Central memory CD8-positive, alpha-beta T cell (primary cell): ENCODE measurements at places on chromosomes 16 and 17.

GRCh38 chr17:33640629-33641028, 347.5 kb upstream of the ASIC2 start:
- H3K27ac ChIP-seq, result no peak overlapping the region
- H3K36me3 ChIP-seq, result no peaks in the 10 kb centered on the region
- H3K27me3 ChIP-seq, result peaks cover 26% of the 10 kb centered on the region

DNA sequence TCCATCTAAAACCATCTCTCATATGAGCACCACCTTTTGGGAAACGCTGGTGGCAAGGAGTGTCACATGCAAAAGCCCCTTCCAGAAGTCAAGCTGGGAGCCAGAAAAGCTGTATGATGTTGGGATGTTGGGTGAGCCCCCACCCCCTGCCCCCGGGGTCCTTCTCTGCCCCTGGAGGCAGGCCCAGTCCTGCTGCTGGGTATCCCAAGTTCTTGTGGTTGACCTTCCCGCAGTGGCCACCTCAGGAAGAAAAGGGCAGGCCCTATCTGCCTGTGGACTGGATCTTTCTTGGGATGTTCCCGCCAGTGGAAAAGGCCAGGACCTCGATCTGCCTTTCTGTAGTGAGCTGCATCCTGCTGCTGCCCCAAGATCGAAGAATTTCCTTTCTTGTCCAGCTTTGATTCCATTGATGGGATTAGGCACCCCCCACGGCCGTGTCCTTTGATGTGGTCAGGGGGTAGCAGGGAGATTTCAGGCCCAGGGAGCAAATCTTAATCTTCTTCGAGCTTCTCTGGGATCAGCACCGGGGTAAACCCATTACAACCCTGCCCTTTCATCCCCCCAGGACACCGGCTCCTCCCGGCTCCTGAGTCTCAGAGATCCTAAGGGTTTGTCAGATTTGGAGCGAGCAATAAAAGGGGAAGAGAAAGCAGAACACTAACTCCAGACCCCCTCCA, 165.6 kb downstream of the RAB11FIP4 start:
- H3K4me1 ChIP-seq, result no peaks in the 10 kb centered on the region
- no peak for DNase-seq
- peak overlapping the region; percentile 71 for H3K4me3 ChIP-seq
- H3K36me3 ChIP-seq, result peaks cover 1% of the 10 kb centered on the region

GRCh38 chr16:54286090-54286365, 559 bp downstream of the IRX3 start:
- H3K27ac ChIP-seq, result no peak overlapping the region
- DNase-seq, result no peak
- H3K36me3 ChIP-seq, result peaks cover 2% of the 10 kb centered on the region

DNA sequence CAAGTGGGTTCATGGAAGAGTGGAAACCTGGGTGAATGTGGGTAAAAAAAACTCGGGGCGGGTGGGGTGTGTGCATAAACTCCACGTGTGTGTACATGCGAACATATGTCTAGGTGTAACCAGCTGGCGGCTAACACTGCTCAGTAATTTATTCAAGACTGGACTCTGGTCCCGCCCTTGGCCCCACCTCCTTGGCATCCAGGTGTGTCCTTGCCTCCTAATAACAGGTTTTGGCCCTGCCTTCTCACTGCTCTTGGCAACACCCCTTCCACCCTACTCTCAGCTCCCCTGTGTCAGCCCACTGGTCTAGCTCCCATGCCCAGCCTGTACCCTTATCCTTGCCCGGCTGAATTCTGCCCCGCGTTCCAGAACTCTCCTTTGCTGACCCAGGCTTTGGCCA, 8.3 kb downstream of the FLII start:
- DNase-seq, result no peak
- no peaks in the 10 kb centered on the region for H3K27me3 ChIP-seq
- H3K4me1 ChIP-seq, result peaks cover 7% of the 10 kb centered on the region
- H3K36me3 ChIP-seq, result peaks cover 51% of the 10 kb centered on the region

- no peak overlapping the region for H3K27ac ChIP-seq
- no peak for DNase-seq
- H3K36me3 ChIP-seq, result no peaks in the 10 kb centered on the region
- peaks cover 17% of the 10 kb centered on the region for H3K4me1 ChIP-seq
Observed at GRCh38 chr17:4566785-4567184, 6.4 kb upstream of the GGT6 start.

GRCh38 chr17:36503456-36504155, 17.1 kb downstream of the ZNHIT3 start:
- no peaks in the 10 kb centered on the region for H3K27me3 ChIP-seq
- H3K36me3 ChIP-seq, result peaks cover 12% of the 10 kb centered on the region
- DNase-seq, result no peak
- H3K4me1 ChIP-seq, result peaks cover 10% of the 10 kb centered on the region
- H3K4me3 ChIP-seq, result no peak overlapping the region
- H3K27ac ChIP-seq, result peak overlapping the region; percentile 37

- H3K27me3 ChIP-seq, result peaks cover 85% of the 10 kb centered on the region
- peaks cover 1% of the 10 kb centered on the region for H3K36me3 ChIP-seq
- no peak overlapping the region for H3K4me3 ChIP-seq
- DNase-seq, result no peak
- H3K27ac ChIP-seq, result no peak overlapping the region
- no peaks in the 10 kb centered on the region for H3K4me1 ChIP-seq
Observed at GRCh38 chr17:37787055-37787757, 42.3 kb upstream of the HNF1B start.

GRCh38 chr17:1620486-1620885, 8.1 kb downstream of the SLC43A2 start:
- H3K27me3 ChIP-seq, result no peaks in the 10 kb centered on the region
- no peak overlapping the region for H3K4me3 ChIP-seq
- H3K36me3 ChIP-seq, result peaks cover 4% of the 10 kb centered on the region
- H3K4me1 ChIP-seq, result no peaks in the 10 kb centered on the region

DNA sequence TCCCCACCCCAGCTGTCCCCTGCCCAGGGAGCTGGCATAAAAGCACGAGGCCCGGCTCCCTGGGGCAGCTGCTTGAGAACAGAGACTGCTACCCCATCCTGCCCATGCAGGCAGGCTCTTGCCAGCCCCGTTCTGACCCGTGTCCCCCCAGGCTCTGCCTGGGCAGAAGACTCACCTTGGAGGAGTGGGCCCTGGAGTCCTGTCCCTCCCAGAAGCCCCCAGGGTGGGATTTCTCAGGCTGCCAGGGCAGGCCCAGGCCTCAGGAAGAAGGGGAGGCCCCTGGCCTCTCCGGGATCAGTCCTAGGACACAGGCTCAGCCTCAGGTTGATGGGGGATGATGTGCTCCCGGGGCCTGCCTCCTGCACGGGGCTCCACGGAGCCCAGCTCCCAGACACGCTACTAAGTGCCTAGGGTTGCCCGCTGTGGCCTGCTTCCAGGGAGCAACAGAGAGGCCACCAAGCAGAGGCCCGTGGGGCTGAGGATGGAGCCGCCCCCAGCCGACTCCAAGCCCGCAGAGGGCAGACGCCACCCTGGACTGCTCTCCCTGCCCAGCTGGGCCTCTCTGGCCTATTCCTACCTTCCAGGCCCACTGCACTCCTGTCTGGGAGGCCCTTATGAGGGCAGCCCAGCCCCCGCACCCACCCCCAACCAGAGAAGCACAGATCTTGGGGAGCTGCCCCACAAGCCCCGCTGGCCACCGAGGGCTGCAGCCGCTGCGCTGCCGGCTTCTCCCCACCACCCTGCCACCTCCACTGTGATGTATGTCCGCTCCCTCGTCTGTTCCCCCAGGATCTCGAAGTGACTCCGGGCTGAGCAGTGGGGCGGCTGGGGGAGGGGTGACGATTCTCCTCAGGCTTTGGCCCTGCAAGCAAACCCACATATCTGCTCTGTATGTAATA, 1.7 kb downstream of the NME3 start:
- peaks cover 27% of the 10 kb centered on the region for H3K36me3 ChIP-seq
- no peaks in the 10 kb centered on the region for H3K27me3 ChIP-seq
- no peak for DNase-seq
- H3K27ac ChIP-seq, result peak overlapping the region; percentile 78
- peak overlapping the region; percentile 99 for H3K4me3 ChIP-seq

GRCh38 chr16:68283346-68283745, 19.0 kb downstream of the SLC7A6 start:
- no peak for DNase-seq
- peak overlapping the region; percentile 92 for H3K27ac ChIP-seq
- no peaks in the 10 kb centered on the region for H3K27me3 ChIP-seq

- H3K27ac ChIP-seq, result no peak overlapping the region
- H3K4me1 ChIP-seq, result no peaks in the 10 kb centered on the region
- no peaks in the 10 kb centered on the region for H3K27me3 ChIP-seq
- H3K36me3 ChIP-seq, result no peaks in the 10 kb centered on the region
Observed at GRCh38 chr16:13426269-13426668, 493.7 kb upstream of the ERCC4 start.

GRCh38 chr17:60464343-60464742, 42.1 kb downstream of the CHCT1 start:
- peak overlapping the region; percentile 7 for H3K27ac ChIP-seq
- H3K4me3 ChIP-seq, result no peak overlapping the region
- H3K27me3 ChIP-seq, result no peaks in the 10 kb centered on the region

- H3K4me1 ChIP-seq, result peaks cover 7% of the 10 kb centered on the region
- H3K27ac ChIP-seq, result no peak overlapping the region
Observed at GRCh38 chr16:88656291-88656980, 5.6 kb upstream of the CYBA start.

DNA sequence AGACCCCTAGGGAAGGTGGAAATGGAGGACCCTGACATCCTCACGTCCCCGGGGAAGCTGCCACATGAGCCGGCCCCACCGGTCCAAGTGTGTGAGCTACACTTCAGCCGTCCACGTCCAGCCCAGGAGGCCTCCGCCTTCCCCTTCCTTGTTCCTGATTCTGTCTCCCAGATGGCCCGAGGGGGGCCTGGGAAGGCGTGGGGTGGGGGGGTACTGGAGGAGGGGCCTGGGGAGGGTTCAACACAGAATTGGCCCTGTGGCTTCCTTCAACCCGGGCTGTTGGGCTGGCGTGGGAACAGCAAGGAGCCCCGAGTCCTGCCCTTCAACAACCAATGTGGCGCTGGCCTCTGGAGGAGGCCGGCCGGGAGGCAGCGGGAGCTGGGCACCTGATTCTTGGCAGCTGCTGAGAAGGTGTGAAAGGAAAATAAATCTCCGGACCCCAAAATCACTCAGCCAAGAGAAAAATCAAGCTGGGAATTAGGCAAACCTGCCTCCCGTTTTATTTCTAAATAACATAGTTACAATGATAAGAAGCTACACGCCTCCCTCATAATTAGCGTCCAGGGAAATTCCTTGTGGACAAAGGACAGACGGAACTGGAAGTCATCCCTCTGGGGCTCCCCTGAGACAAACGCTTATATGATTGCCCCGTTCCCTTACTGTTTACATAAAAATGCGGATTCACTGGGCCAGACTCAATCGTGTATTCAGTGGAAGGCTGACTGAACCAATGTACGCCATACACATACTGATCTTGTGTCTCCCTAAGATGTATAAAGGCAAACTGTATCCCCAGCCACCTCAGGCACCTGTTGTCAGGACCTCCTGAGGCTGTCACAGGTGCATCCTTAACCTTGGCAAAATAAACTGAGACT, 1.8 kb upstream of the APRT start:
- peak overlapping the region; percentile 88 for H3K4me3 ChIP-seq
- peaks cover 18% of the 10 kb centered on the region for H3K4me1 ChIP-seq
- H3K27ac ChIP-seq, result no peak overlapping the region
- no peaks in the 10 kb centered on the region for H3K27me3 ChIP-seq
- no peak for DNase-seq

GRCh38 chr16:15032547-15033308, 23.1 kb downstream of the NTAN1 start:
- DNase-seq, result no peak
- no peak overlapping the region for H3K27ac ChIP-seq
- H3K4me1 ChIP-seq, result peaks cover 27% of the 10 kb centered on the region
- no peaks in the 10 kb centered on the region for H3K27me3 ChIP-seq
- no peak overlapping the region for H3K4me3 ChIP-seq
- peaks cover 51% of the 10 kb centered on the region for H3K36me3 ChIP-seq

- no peak overlapping the region for H3K27ac ChIP-seq
- DNase-seq, result no peak
- H3K4me3 ChIP-seq, result no peak overlapping the region
- peaks cover 1% of the 10 kb centered on the region for H3K36me3 ChIP-seq
- peaks cover 12% of the 10 kb centered on the region for H3K27me3 ChIP-seq
Observed at GRCh38 chr16:67412294-67412693, 4.0 kb downstream of the ZDHHC1 start.

- H3K4me1 ChIP-seq, result peaks cover 47% of the 10 kb centered on the region
- no peak overlapping the region for H3K4me3 ChIP-seq
- peaks cover 17% of the 10 kb centered on the region for H3K36me3 ChIP-seq
- no peak for DNase-seq
- no peak overlapping the region for H3K27ac ChIP-seq
Observed at GRCh38 chr17:67223924-67224323, 21.1 kb downstream of the HELZ start.

GRCh38 chr16:70700101-70701020, 14.5 kb upstream of the MTSS2 start:
- H3K27ac ChIP-seq, result peak overlapping the region; percentile 72
- no peak for DNase-seq
- H3K4me3 ChIP-seq, result no peak overlapping the region
- H3K4me1 ChIP-seq, result peaks cover 27% of the 10 kb centered on the region
- no peaks in the 10 kb centered on the region for H3K27me3 ChIP-seq
- H3K36me3 ChIP-seq, result peaks cover 3% of the 10 kb centered on the region

- peaks cover 10% of the 10 kb centered on the region for H3K4me1 ChIP-seq
- no peaks in the 10 kb centered on the region for H3K27me3 ChIP-seq
- no peak overlapping the region for H3K27ac ChIP-seq
- H3K36me3 ChIP-seq, result no peaks in the 10 kb centered on the region
- H3K4me3 ChIP-seq, result no peak overlapping the region
Observed at GRCh38 chr16:85543536-85543935, 69.6 kb upstream of the GSE1 start.

- H3K27ac ChIP-seq, result no peak overlapping the region
- peaks cover 90% of the 10 kb centered on the region for H3K27me3 ChIP-seq
Observed at GRCh38 chr16:83995754-83996153, 27.7 kb downstream of the NECAB2 start.

DNA sequence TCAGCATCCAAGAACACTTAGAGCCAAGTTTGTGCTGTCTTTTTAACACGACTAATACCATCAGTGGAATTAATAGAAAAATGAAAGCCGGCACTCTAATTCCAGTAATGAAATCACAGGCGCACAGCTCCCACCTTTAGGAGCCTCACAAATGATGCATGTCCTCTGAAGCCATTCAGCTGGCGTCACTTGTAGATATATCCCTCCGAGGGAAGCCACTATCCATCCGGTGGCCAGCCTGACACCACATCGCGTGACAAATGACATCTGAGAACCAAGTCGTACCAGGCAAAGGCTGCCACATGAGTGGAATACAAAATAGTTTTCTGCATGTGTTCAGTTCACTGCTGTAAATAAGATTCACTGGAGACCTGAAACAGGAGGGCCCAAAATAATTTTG, 205.6 kb downstream of the GRIN2A start:
- peaks cover 13% of the 10 kb centered on the region for H3K27me3 ChIP-seq
- H3K36me3 ChIP-seq, result no peaks in the 10 kb centered on the region
- H3K4me3 ChIP-seq, result no peak overlapping the region
- no peak overlapping the region for H3K27ac ChIP-seq
